Stimulated activated naive CD8-positive, alpha-beta T cell treated with anti-CD3 and anti-CD28 coated beads, Interleukin-15, amount 100 ng/mL, for 72 hours (primary cell): ENCODE measurements at places on chromosomes 16 and 17.

DNA sequence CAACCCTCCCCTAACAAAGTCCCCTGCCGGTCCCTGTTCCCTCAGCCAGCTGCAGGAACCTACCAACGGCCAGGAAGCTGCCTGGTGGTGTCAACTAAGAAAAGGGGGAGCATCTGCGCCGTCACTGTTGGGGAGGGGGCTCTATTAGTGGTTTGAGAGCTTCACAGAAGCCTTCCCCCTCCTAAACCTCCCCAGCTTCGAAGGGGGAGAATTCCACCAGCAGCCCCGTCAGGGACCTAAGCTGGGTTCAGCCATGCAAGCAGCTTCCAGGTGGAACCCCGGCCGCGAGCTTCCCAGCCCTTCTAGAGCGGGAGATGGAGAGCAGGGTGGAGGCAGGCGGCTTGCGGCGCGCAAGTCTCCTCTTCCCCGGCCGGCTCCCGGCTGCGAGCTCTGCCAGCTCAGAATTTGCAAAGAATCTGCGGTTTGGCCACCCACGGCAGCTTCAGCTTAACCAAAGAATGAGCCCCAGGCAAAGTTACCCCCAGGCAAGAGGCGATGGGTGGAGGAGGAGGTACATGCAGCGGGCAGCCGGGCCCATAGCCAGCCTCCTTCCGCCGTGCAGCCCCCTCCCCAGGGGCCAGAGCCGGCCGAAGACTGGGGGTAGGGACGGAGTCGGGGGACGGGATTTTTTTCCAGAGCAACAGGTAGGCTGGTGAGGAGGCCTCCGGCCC, 33.7 kb downstream of the DDX19A start:
- peak; percentile 84 for DNase-seq

DNA sequence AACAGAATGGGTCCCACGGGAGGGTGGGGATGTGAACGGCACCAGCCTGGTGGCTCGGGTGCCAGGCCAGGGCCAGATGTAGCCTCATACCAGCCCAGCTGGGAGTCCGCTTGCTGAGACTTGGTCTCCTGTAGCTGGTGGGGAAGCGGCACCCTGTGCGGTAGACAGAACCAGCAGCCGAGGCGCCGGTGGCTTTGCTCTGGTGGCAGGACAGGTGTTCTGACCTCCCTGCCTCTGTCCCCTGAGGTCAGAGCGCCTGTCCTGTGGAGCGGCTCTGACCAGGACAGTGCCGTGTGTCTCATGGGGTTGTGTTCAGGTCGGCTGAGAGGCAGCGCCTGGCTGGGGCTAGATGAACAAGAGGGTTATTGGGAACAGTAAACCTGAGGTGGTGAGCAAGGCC, 20.1 kb downstream of the RAB40C start:
- no peak for DNase-seq

DNA sequence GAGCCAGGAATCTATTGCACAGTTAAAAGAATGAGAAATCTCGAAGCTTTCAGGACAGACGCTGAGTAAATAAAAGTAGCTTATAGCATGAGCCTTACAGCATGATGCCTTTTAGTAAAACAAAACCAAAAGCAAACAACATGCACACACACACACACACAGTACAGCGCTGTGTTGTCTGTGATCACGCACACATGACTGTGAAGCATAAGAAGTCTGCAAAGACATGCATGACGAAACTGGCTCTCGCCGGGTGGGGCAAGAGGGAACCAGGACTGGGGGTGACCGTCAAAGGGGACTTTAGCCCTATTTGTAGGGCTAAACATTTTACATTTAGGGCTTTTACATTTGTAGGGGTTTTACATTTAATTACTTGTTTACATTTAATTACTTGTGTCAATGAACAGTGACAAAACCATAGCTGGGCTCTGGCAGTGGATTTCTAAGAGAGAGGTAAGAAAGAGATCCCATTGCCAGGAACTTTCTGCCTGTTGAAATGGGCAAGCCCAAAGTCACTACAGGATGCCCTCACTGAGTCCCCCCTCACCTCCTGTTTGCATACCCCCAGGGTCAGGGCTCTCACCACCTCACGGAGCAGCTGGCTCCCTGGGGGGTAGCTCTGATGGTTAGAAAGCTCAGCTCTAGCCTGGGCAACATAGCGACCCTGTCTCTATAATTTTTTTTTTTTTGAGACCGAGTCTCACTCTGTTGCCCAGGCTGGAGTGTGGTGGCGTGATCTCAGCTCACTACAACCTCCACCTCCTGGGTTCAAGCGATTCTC, 2.0 kb upstream of the TNFRSF13B start:
- DNase-seq: no peak

- DNase-seq: no peak
Measured at GRCh38 chr17:6712058-6712853, 913 bp downstream of the SLC13A5 start.

DNA sequence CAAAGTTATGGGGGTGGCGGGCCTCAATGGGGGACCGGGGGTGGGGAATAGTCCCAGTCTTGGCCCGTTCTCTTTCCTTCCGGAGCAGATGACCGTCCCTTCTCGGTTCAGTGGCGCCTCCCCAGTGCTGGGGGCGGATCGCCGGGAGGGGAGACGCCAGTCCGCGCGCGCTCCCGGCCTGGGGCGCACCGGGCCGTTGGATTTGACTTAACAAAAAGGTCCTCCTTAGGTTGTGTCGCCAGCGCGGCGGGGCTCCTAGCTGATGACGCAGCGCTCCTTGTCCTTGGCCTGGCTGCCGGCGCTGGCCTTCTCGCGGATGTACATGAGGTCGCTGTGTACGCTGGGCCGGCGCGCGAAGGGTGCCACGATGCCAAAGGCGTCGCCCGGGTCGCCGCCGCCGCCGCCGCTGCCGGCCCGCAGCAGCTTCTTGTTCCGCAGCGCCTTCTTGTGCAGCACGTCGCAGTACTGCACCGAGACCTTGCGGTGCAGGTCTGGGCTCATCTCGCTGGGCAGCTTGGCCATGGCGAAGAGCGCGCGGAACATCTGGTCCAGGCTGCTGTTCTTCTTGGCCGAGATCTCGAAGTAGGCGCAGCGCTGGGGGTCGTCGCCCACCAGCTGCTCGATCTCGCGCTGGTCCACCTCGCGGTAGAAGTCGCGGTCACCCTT, 1.2 kb downstream of the RASD1 start:
- DNase-seq: no peak

DNA sequence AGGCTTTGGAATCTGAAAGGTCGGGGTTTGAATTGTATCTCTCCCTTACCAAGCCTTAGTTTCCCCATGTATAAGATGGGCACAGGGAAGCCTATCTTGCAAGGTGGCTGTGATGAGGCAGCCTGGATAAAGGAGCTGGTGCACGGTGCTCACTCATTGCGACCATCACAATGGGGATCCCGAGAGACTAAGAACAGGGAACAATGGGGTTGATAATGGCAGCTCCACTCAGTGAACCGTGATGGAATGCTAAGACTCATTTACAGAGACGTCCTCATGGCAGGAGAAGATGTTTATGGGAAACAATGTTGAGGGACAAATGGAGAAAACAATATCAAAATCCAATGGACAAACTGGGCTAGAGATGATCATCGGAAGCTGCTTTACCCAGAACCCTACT, 81.8 kb downstream of the SPACA3 start:
- no peak for DNase-seq

- no peak for DNase-seq
Measured at GRCh38 chr17:18318117-18318516, 3.0 kb downstream of the SMCR8 start.

GRCh38 chr17:3780986-3781385, 20.0 kb downstream of the ITGAE start:
- DNase-seq: no peak

GRCh38 chr16:74622005-74622404, 15.1 kb upstream of the GLG1 start:
- DNase-seq: no peak

- DNase-seq: no peak
Measured at GRCh38 chr17:72927146-72927545, 165.3 kb downstream of the SLC39A11 start.

DNA sequence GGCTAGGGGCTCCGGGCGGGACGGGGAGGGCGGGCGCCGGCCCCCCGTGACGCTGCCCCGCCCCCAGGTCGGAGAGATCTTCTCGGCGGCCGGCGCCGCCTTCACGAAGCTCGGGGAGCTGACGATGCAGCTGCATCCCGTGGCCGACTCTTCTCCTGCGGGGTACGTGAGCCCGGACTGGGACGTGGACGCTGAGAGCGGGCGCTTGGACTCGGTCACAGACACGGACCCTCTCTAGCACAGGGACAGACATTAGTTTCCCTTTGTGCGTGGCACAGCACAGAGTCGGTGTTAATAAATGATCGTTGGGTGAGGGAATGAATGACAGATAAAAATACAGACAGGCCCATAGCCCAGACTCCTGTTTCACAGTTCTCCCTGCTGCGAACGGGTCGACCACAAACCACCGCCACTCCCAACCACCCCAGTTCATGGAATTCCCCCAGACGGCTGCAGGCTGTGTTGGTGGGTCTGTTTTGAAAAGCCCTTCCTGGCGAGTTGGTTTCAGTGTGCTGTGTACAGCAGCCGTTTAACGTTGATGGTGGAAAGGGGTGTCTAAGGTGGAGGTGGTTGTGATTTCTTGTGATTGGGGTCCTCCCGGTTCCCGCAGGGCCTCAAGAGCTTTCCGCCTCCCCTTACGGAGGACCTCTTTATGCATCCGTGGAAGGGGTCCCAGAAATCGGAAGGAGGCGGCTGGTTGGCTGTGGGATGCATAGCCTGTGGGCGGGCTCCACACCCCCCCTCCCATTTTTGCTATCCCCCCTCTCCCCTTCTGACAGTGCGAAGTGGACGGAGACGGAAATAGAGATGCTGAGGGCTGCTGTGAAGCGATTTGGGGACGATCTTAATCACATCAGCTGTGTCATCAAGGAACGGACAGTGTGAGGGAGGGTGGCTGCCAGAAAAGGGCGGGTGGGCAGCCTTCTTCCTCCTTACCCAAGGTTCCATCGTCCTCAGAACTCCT, 2.9 kb downstream of the RNASEK start:
- peak; percentile 85 for DNase-seq

- DNase-seq: peak; percentile 21
Measured at GRCh38 chr17:43906951-43907424, 348 bp downstream of the MPP2 start.

DNA sequence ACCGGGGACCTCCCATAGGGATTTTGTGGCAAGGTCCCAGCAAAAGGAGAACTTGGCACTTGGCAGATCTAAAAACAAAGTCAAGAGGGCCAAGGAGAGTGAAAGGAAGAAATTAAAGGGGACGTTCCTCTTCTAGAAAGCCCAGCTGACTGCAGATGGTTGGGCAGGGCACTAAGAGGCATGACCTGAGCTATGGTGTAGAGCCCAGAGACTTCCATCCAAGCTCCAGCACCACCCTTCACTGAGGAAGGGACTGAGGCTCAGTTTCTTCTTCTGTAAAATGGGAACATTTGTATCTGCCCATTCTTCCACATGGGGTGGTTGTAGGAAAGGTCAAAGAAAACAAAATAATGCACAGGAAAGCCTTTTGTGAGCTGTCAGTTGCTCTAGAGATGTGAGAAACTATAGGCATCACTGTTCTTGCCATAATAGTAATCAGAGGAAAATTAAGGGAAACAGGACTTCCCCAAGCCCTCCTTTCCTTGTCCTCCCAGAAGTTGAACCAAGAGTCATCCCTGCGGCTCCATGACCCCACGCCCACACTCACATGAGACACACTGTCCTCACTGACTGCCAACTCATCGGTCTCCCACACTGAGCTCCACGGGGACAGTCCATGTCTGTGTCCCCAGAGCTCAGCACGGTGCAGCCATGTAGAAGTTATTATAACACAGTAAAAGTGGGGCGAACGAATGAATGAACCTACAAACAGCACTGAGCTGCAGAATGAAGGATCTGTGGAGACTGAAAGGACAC, 10.4 kb downstream of the CD300LF start:
- DNase-seq: no peak

- DNase-seq: no peak
Measured at GRCh38 chr17:74861662-74862107, 2.0 kb upstream of the GRIN2C start.

GRCh38 chr16:6483469-6484033, 849.1 kb upstream of the RBFOX1 start:
- no peak for DNase-seq

- DNase-seq: no peak
Measured at GRCh38 chr16:91484-91883, 13.5 kb downstream of the MPG start.

DNA sequence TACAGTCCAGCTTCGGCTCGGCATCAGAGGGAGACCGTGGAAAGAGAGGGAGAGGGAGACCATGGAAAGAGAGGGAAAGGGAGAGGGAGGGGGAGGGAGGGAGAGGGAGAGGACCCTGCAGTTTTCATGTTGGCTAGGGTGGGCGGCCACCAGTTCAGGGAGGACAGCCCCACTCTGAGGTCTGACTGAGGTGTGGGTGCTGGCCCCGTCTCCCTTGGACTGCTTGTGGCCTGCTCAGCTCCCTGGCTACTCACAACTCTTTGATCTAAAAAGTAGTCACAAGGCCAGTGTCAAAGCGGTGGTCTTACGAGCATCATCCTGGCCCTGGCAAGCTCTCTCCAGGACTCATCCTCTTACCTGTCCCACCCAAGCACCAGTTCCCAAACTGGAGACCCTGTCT, 9.4 kb downstream of the COX4I1 start:
- DNase-seq: no peak

- DNase-seq: no peak
Measured at GRCh38 chr16:3596101-3596861, 15.1 kb downstream of the SLX4 start.
